Stimulated activated CD8-positive, alpha-beta memory T cell treated with anti-CD3 and anti-CD28 coated beads, Interleukin-4, amount 100 ng/mL, for 1 hour (primary cell): ENCODE measurements at places on chromosomes 2 and 18.

DNA sequence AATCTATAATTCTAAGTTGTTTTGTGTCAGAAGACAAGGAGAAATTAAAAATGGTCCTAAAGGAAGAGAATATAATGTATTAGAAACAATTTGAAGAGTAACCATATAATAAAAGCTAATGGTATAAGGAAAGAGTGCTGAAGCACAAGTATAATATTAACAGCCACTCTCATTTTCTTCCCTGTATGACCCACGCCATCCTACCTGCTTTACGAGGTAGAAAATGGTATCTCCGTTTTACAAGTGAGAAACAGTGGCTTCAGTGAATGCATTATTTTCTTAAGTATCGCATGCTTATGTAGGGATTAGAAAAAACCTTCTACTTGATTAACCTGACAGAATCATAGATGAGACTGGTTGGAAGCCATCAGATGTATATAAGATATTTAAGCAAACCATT is 266.2 kb downstream of the CCDC102B start:
- no peak for DNase-seq

DNA sequence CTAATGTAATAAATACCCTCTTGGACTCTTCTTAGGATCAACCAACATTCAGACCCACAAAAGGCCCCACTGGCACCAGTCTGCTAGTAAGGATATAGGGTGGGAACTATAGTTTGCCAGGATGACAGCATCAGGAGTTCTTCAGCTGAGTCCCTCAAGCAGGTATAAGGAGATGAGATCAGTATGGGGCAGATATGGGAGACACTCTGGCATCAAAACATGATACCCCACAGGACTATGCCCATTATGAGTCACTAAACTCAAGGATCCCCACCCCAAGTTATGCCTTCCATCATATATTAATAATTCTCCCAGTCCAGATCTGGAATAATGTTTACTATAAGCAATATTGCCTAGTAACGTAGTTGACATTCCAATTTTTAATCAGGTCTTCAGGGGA is 83.1 kb upstream of the CCDC141 start:
- DNase-seq: no peak

- no peak for DNase-seq
These were observed 205.0 kb downstream of the TMX3 start for GRCh38 chr18:68509902-68510301.

DNA sequence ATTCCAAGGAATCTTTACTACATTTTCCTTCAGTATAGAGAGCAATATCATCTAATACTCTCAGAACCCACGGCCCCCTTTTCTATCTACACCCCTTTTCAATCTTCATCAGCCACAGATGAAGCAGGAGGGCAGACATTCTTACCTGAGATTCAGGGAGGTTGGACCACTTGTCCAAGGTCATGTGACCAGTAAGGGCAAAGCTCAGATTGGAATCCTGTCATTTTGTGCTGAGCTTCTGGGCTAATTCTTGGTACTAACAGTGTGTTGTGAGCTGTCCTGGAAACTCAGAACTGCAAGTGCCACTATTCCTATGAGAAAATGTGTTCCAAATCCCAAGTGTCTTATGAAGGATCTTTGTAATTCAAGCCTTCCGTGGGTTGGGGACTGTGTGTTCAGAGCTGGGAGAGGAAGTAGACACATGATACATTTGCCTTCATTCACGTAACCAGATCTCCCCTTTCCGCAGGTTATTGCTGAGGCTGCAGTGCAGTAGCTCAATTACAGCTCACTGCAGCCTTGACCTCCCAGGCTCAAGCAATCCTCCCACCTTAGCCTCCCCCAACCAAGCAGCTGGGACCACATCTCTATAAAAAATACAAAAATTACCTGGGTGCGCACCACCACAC is 3.3 kb downstream of the CHRNA1 start:
- DNase-seq: no peak

DNA sequence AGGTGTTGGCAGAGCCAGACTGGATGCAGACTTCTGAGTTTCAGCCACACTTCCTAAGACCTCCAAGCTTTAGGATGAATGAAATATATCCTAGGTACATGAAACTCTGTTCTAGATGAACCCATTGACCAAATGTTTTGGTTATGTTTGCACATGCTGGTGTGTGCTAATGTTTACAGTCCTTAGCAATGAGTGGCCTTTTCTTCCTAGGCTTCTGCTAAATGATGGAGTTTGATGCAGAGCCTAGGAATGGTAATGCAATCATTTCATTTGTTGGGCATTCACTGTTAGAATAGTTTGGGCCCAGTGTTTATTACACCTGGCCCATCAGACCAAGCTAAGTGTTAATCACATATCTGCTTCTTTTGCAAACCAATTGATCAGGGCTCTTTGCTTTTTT is 464.7 kb downstream of the MEIS1 start:
- no peak for DNase-seq

- no peak for DNase-seq
These were observed 3.6 kb downstream of the CRYGB start for GRCh38 chr2:208142240-208142924.

GRCh38 chr18:11380968-11381367 is 228.4 kb upstream of the SLC35G4 start:
- DNase-seq: no peak

DNA sequence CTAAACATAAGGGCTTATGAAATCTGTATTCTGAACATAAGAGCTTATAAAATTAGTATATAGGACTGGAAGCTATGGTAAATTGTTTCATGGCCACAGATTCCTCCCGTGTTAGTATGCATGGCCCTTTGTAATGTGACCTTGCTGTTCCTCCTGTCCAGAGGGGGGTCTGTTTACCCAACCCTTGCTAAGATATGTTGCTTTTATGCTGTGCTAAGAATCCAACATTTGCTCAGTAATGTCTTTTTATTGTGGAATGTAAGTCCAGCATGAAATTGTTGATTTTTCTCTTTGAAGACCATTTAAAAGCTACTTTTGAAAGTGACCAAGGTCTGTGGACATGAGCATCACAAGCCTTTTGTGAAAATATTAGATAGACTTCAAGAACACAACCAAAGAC is 485.4 kb downstream of the PARD3B start:
- no peak for DNase-seq

GRCh38 chr2:73291461-73292315 is 1.7 kb downstream of the EGR4 start:
- DNase-seq: no peak

GRCh38 chr2:53575721-53576124 is 191.9 kb upstream of the CHAC2 start:
- DNase-seq: no peak

- DNase-seq: no peak
These were observed 100.1 kb downstream of the MYCN start for GRCh38 chr2:16040271-16041010.
